ENCODE measurements at places on chromosomes 11 and 22.
A peak's percentile ranks its signal among the peaks of the same experiment; 100 is the strongest.

- DNase-seq, result no peak
These were observed 249.1 kb upstream of the MTNR1B start for GRCh38 chr11:92720385-92720784.

- no peak for DNase-seq
These were observed 90.2 kb downstream of the SCN3B start for GRCh38 chr11:123564221-123564620.

- DNase-seq, result no peak
These were observed 6.6 kb upstream of the OR4B1 start for GRCh38 chr11:48210052-48210451.

GRCh38 chr11:102111011-102111786 lies 952 bp downstream of the YAP1 start:
- DNase-seq, result peak; percentile 83

GRCh38 chr11:57345555-57346211 lies 7.5 kb downstream of the P2RX3 start:
- DNase-seq, result peak; percentile 76

DNA sequence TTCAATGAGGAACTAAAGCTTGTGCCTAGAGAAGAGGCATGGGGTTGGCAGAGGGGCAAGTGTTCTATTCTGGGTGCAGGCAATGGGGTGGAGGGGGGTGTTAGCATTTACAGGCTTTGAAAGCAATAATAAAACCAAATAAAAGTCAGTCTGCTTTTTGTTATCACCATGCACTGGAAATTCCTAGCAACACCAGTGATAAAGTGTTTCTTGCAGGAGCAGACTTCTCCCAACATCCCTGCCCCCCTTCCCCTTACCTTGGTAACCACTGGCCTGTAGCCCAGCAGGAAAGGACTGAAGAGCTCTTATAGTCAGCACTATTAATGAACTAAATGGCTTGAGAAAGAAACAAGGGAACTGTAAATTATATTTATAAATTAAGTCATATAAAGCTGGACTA lies 65.2 kb upstream of the SESN3 start:
- no peak for DNase-seq

- no peak for DNase-seq
These were observed 8.9 kb upstream of the UCP2 start for GRCh38 chr11:73991471-73992006.

GRCh38 chr22:23281406-23282088 lies 101.2 kb downstream of the BCR start:
- DNase-seq, result peak; percentile 82

DNA sequence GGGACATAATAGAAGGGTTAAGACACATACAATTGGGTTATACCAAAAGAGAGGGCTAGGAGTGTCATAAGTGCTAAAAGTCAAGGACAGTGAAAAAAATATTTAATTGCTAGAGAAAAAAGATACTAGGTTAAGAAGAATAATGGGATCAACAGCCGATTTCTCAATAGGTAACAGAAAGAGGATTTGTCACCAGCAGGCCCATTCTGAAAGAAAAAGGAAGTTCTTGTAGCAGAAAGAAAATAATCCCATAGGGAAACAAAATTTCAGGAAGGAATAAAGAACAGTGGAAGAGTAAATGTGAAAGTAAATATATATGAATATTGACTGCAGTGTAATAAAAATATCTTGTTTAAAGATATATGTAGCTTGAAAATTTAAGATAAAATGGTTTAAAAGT lies 43.3 kb upstream of the ADORA2A start:
- no peak for DNase-seq

- DNase-seq, result no peak
These were observed 10.5 kb downstream of the YWHAH start for GRCh38 chr22:31954535-31955523.

- peak; percentile 52 for DNase-seq
These were observed 9.0 kb upstream of the DLAT start for GRCh38 chr11:112016088-112016764.

GRCh38 chr11:118911880-118912741 lies 13.6 kb downstream of the BCL9L start:
- DNase-seq, result peak; percentile 87

GRCh38 chr11:121521145-121522042 lies 68.6 kb upstream of the SORL1-AS1 start:
- no peak for DNase-seq

- no peak for DNase-seq
These were observed 42.3 kb upstream of the RDX start for GRCh38 chr11:110338684-110339083.

- no peak for DNase-seq
These were observed 16.4 kb upstream of the OR5AL1 start for GRCh38 chr11:56396047-56396446.

DNA sequence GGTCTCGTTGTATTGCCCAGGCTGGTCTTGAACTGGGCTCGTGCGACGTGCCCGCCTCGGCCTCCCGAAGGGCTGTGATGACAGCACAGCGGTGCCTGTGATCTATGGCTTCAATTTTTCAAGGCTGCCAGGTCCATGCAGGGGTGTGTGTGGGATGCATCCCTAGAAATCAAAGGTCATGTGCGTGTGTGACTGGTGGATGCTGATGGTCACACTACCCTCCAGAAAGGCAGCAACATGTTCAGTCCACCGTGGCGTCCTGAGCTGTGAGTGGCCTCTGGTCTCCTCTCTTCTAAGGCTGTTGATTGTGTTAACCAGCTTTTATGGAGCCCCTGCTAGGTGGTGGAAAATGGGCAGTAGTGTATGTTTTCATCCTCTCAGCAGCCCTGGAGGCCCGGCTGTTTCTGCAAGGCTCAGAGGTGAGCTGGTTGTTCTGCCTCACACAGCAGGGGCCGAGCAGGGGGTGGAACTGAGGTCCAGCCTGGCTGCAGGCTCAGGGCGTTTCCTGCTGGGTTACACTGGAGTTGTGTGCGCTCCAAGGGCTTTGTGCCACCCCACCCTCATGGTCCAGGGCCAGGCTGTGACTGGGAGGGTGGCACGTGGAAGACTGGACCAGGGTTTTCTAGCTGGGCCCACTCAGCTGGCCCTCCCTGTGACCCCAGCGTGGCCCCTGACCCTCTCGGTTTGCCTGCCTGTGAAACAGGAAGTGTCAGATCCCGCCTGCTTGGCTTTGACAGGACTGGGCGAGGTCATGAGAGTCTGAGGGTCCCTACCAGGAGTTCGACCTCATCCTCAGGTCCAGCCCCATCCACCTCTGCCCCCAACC lies 7.7 kb downstream of the BIK start:
- DNase-seq, result no peak

GRCh38 chr22:23608583-23608982 lies 23.5 kb downstream of the DRICH1 start:
- DNase-seq, result peak; percentile 17

GRCh38 chr22:47067321-47067890 lies 305.0 kb downstream of the TBC1D22A start:
- DNase-seq, result no peak

DNA sequence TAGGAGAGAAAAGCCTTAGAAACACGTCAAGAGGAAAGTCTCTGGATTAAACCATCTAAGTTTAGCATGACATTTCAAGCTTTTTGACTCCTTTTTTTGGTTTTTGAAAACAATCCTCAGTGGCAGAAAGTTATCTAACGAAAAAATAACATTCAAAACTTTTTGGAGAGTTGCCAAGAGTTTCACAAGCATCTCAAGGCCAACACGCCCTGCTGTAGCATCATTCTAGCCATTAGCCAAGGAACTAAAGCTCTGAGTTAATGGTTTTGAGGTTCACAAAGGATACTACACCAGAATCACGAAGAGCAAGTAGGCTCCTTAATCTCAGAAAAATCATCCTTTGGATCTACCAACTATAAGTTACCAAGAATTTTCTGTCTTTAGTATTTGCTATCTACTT lies 94.8 kb downstream of the PICALM start:
- DNase-seq, result peak; percentile 79

Data from cardiac fibroblast (primary cell).